ENCODE measurements at places on chromosomes 2 and 18.

DNA sequence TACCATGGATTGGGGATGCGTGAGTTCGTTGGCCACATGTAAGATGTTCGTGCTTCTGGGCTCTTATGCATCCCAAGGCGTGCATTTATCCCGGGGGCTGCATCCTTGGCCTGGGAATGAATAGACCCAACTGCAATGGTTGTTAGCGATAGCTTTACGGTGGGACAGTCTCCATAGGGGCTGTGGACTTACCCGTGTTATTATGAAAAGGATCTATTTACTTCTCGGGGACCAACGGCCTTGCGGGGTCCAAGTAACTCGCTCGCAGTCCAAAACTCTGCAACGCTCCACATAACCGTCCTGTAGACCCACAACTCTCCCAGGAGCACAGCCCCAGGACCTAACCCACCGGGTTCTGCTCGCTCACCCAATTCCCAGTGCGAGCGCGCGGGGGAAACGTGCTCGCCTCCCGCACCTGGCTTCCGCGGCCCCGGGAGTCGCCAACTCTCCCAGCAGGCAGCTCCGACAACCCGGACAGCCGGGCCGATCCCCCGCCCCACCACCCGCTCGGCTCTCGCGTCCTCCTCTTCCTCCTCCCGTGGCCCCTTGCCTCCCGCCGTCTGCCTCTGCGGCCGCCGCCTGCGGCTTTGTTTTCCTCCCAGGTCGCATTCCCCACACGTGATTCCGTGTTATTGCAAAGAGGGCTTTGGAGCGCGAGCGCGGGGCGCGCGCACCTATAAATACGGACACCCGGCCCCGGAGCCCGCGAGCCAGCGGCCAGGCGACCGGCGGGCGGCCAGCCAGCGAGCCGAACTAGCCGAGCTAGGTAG, at the start of gene CABLES1:
TSS of gene CABLES1 (plus strand) at position 706 of the 770 bp plus-strand sequence. CDS start 278 bp downstream, outside the sequence.
- DNase-seq: no peak

- no peak for DNase-seq
Observed at GRCh38 chr2:117058366-117058765, 756.1 kb upstream of the DDX18 start.

- DNase-seq: no peak
Observed at GRCh38 chr18:6682437-6683111, 46.9 kb upstream of the ARHGAP28 start.

- DNase-seq: no peak
Observed at GRCh38 chr2:67572721-67573435, 175.7 kb downstream of the ETAA1 start.

- no peak for DNase-seq
Observed at GRCh38 chr2:156175946-156176345, 156.6 kb downstream of the NR4A2 start.

DNA sequence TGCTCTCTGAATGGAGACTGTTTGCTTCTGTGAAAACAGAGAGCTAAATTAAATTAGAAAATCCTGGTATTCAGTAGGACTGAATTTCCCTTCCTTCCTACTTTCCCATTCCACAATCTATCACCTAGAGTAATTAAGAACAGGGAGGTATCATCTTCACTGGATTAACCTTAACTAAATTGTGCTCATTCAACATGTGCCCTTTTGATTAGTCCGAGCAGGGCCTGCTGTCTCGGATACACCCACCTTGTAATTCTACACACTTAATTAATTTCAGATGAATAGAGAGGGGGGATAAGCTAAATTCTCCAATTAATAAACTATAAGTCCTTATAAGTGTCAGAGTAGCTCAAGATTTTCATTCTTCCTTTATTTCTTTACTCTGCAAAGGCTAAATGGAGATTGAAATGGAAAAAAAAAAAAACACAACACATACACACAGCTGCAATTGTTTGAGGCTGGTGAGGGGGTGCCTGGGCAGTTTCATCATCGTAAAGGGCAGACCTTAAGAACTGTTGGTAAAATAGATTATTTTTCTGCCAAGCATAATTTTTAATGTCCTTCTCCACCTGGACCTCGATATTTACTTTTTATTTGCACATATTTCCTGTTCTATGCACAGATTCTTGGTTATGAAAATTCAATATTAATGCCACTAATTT, 157.1 kb upstream of the SIX2 start:
- DNase-seq: no peak

DNA sequence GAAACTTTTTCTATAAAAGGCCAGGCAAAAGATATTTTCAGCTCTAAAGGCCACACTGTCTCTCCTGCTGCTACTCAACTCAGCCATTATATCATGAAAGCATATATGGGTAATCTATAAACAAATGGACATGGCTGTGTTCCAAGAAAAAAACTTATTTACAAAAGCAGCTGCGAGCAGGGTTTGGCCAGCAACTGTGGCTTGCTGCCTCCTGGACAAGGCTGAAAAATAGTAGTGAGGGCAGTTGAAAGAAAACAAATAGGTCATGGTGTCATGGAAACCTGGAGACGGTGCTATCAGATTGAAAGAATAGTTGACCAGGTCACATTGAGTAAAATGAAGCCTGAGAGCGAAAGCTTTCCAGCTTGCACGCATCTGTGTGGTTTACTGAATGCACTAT, 89.2 kb upstream of the LRATD1 start:
- DNase-seq: no peak

- DNase-seq: no peak
Observed at GRCh38 chr2:8659092-8659734, 22.6 kb upstream of the ID2 start.

DNA sequence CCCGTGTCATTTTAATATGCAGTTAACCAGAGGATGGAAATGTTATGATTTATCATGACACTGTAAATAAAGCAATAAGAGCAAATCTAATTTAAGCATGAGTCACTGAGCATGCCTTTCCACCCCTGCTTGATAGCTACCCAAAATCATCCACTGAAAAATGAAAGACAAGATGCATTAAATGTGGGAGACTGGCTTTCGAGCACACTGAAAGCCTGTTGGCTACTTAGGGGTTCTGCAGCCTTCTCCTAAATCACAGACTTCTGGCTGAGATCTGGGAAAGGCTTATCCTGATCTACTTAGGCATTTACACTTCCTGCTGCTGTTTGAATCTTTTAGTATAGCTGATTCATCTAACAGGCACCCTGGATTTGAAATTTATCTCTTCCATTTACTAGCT, 778.3 kb upstream of the CDH7 start:
- no peak for DNase-seq

DNA sequence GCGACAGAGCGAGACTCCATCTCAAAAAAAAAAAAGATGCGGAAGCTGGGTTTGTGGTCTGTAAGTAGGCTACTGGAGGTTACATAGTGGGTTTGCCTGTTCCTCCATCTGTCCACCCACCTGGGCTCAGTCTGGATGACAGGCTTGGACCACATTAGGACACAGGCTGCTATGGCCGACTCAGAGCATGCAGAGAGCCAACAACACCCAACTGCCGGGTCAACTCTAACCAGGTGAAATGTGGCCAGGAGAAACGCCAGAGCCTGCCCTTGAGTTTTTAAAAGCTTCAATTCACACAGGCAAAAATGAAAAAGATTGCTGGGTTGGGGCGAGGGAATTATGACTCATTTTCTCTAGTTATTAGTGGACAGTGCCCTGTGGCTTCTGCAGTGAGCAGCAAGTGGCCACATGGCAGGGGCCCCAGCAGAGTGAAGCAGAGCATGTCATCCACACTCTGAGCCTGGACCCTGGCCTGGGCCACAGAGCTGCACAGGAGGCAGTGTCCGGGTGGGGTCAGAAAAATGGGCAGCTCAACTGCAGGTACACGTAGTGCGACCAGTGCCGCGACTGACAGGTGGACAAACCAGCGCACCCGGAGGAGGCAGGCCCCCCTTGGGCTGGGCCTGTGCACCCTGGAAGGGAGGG, 67.4 kb downstream of the BIN1 start:
- DNase-seq: no peak

GRCh38 chr2:150378686-150379085, 108.8 kb downstream of the RND3 start:
- DNase-seq: no peak
